ENCODE measurements at places on chromosomes 4 and X.

DNA sequence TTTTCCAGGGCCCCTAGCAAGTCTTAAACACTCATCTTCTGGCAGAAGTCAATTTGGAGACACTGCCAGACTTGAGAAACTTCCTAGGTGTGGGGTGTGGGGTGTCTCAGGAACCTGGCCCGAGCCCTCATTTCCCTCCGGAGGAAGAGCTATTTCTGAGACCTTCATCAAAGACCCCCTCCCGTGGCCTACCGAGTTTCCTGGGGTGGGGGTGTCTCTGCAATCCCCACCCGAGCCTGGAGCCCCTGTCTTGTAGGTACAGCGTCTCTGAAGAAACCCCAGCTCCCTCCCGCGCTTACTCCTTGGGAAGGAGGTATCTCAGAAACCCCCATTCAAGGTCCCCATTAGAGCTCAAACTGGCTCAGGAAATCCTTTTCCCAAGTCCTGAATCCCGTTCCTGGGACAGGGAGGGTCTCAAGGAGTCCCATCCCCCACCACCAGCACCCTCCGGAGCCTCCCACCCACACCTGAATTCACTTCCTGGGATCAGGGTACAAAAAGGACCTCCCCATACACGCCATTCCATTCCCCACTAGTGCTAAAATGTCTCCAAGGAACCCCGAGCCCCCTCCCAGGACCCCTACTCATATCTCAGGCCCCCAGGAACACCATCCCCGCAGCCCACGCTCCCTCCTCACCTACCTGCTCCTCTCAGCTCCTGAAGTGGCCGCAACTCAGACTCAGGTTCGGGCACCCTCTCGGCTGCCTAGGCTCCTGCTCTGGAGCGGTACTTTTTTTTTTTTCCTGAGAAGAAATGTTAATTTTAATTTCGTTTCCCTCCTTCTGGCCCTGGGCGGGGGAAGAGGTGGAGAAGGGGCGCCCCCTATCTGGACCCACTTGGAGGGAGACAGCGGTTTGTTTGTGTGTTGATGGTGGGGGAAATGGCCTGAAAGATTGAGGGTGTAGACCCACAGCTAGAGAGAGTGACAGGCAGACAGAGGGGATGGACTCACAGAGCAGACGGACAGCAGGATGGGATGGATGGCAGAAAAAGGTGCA lies 1.1 kb downstream of the SLC38A5 start:
- DNase-seq: no peak

GRCh38 chrX:38868941-38869401 lies 67.7 kb downstream of the MID1IP1 start:
- DNase-seq: peak; percentile 85

DNA sequence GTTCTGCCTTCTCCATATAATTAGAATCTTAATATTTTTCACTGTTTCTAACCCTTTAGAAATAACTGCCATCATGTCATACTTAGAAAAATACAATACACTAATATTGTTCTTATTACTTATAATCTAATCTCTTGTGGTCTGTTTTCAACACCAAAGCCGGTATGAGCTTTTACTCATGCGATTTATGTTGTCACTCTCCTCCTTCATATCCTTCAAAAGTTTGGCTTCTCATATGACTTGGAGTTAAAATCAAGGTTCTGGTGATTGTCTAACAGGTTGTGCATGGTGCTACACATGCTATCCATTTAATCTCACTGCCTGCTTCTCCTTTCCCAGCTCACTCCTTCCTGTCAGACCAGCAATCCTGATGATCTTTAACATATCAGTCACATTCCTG lies 1392.9 kb downstream of the ARAP2 start:
- DNase-seq: no peak

DNA sequence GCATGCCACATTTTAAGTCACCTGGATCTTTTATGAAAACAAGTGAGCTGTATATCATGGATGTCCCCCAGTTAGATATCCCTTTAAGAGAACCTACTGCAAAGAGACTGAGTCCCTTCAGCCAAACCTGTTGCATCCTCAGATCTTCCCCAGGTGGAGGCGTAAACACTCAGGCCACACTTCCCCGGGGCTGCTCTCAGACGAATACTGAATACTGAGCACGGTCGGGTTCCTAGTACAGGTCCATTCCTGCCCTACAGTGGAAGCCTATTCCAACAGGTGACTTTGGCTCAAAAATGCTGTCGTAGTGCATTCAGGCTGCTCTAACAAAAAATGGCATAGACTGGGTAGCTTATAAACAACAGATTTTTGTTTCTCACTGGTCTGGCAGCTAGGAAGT lies 320.2 kb upstream of the CLNK start:
- DNase-seq: no peak

GRCh38 chr4:80173401-80173800 lies 23.9 kb upstream of the PRDM8 start:
- DNase-seq: peak; percentile 77

DNA sequence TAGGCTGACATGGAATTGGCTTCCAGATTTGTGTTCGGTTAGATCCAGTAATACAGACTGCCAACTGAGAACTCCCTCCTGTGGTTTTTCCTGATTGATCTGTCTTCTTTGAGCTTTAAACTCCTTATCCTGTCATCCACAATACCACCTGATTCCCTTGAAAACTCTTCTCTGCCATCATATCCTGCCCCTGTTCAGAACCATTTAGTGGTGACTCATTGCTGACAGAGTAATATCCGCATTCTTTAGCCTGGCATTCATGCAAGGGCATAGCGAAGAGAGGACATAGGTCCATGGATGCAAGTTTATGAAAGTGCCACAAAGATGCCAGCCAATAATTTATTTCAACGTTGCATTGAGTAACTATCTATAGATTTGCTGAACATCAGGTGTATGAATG lies 76.6 kb downstream of the ITIH6 start:
- DNase-seq: peak; percentile 1

GRCh38 chrX:118249146-118249545 lies 96.8 kb upstream of the WDR44 start:
- DNase-seq: no peak

DNA sequence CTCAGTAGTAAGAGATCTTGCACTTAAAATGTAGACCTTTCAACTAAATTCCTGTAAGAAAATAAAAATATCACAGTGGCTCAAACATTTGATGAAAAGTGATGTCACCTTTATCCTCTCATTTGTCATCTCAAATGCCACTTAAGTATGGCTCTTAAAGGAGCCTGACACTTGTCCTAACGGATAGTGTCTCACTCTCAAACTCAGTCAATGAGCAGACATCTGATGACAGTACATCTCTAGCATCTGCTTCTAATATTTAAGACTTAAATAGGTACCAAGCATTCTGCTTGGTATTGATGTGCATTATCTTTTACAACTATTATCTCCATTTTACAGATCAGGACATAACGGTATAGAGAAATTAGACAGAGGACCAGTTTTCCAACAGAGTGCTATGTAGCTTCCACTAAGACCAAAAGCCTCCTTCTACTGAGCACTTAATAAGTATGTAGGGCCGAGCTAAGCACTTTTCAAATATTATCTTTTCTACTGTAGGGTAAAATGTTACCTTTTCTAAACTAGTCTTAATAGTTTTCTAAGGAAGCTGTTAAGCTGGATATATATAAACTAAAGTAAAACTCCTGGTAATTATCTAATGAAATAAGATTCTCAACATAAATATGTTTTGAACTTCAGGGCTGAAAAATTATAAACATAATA lies 110.2 kb downstream of the PDE5A start:
- DNase-seq: no peak

DNA sequence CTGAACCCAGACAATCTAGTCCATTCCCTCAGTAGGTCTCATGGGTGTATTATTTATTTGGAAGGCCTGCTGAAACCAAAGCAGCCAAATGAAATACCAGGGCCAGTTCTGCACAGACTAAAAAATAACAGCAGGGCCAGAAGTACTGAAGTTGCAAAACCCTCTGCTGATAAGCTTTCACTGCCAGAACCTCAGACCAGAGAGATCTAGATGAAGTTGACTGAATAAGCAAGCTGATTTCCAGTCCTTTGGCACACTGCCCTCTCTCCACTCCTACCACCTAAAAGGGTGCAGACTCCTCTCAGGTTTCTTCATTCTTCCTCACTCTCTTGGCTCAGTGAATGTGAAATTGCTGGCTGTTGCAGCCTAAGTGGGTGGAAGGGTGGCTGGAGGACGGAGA lies 276.7 kb upstream of the KLF3 start:
- DNase-seq: no peak

GRCh38 chr4:188287169-188287894 lies 148.1 kb downstream of the TRIML1 start:
- no peak for DNase-seq

DNA sequence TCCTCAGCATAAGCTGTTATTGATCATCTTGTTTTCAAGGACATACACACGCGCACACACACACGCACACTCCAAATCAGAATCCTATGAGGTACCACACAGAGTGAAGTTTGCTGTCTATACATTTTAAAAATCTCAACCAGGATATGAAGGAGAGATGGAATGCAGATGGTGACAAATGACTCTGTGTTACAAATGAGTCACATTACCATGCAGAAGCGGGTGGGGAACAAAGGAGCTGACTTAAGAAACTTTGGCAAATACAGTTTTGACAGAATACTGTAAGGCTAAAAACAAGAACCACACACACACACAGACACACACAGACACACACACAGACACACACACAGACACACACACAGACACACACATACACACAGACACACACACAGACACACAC lies 81.7 kb downstream of the RELL1 start:
- DNase-seq: peak; percentile 64

DNA sequence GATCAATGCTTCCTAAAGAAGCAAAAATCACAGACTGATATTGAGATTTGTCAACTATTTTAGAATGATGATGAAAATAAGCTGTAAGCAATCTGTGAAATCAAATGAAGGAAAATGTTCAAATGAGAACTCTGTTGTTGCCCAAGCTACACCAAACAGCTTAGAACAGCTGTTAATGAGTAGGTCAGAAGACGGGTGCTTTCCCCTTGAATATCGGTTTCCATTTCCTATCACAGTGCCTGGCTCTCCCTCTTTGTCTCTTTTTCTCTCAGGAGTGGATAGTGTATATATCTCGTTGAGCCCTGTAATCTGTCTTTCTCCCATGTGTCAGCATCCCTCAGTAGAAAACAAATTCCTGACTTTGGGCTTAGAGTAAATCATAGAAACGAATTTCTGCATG lies 1592.9 kb upstream of the TENM3 start:
- DNase-seq: no peak

DNA sequence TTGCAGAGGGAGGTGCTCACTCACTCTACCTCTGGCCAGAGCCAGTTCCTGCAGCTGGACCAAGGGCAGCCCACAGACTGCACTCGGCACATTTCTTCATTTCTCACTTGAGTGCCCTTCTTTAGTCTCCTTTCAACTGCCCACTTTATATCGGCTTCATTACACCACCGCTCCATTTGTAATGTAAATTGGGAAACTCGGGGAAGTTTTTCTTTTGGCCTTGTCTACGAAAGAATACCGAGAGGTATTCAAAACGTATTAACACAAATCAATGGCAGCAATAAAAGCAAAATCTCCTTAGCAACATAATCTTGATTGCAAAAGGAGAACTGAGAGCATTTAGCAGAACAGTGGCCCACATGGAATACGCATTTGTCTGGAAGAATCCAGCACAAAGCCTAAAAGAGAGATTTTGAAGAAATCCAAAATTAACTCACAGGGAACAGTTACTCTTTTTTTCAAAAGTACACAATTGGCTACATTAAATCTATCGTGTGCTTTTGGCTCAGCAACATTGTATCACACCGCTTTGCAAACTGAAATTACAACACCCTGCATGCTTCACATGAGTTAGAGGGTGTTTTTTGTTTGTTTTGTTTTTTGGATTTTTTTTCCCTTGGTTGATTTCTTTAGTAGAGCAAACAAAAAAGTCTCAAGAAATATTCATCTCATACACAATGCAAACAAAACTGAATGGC lies 62.6 kb downstream of the CHIC2 start:
- DNase-seq: no peak

DNA sequence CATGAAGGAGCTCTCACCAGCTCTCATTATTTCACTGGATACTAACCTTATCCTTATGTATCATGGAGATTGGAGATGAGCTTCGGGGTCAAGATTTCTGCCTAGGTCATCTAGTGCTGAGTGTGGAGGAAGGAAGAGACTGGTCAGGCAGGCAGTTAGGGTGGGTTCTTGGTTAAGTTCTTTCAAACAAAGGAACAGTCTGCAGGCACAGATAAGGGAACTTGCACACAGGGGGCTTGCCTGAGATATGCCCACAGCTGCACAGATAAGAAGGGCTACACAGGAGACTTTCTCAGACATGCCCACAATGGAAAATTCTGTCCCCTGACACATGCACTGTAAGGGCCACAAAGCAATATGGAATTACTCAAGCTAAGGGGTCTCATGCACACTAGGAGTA lies 904.1 kb downstream of the NLGN4X start:
- no peak for DNase-seq

DNA sequence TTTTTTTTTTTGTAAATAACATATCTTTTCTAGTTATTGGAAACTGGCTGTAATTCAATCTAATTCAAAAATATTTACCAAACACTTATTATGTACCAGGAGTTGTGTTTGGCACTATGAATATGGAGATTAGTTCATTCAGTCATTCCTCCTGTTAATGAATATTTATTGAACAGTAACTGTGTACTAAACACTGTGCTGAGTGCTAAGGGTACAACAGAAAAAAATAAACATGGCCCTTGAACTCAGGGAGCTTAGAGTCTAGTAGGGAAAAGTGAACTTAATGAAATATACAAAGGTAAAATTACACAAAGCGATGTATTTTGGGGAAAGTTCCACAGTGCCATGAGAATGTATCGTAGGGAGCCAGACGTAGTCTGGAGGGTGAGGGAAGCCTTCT lies 87.1 kb downstream of the STK32B start:
- no peak for DNase-seq

DNA sequence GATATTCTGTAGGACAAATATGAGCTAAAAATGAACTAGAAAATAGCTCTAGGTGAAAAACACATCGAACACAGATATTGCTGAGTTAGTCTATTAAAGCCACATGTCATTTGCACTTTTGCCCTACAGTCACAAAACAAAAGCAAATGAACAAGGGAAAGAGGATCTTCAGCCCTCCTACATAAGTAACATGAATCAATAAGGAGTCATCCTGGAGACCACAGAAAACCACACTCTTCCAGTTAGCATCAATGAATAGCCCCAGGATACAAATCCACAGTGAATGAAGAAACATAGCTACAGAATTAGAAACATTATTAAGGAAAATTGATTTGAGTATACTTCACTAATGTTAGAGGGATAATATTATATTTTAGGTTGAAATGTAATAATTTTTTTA lies 311.4 kb downstream of the MAPK10 start:
- DNase-seq: peak; percentile 50
